ENCODE measurements at places on chromosomes 16 and 17.

DNA sequence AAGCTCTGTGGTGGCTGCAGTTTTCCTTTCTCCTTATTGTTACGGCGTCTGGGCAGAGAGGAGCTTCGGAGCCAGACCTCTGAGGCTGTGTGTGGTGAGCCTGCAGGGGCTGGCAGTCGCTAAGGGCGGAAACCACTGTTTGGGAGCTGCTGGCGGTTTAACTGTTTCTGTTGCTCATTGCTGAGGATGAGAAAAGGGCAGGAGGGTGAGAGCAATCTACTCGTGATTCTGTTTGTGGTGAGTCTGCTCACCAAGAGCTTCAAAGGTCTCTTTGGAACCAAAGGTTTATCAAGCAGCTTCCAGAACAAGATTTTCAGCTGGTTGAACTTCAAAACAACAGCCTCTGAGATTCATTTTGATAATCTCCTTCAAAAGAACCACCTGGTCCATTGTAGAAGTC is 143.9 kb downstream of the ANKFN1 start:
- no peak for DNase-seq

DNA sequence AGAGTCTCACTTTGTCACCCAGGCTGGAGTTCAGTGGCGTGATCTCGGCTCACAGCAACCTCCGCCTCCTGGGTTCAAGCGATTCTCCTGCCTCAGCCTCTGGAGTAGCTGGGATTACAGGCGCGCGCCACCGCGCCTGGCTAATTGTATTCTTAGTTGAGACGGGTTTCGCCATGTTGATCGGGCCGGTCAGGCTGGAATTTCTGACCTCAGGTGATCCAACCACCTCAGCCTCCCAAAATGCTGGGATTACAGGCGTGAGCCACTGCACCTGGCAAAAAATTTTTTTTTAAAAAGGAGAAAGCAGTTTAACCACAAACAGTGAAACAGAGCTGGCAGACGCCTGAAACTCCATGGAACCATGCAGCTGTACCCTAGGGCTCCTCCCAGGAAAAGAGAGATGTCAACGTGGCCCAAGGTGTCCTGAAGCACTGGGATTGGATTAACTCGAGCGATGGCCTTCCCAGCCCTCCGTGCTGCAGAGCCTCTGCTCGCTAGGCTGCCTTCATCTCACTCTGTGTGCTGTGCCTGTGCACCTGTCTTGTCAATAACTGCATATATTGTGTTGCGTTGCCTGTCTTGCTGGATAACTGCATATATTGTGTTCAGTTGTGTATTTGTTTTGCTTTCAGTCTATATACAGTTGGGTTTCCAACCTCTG is 29.6 kb upstream of the FOXK2 start:
- DNase-seq, result no peak

DNA sequence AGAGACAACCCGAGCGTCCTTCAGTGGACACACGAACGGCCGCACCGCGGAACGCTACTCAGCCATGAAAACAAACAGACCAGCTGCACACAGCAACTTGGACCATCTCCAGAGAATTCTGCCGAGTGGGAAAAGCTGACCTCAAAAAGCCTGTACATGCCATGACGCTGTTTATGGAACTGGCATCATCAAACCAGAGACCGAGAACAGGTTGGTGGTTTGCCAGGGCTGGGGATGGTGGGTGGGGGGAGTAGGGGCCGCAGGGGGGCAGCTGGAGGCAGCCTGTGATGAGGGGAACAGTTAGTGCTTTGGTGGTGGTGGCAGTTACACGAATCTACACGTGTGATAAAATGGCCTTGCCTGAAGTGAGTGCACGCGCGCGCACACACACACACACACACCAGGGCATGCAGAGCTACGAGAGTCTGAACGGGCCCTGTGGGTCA is 169.8 kb downstream of the LAT start:
- DNase-seq, result no peak

GRCh38 chr17:74343526-74344284 is 17.7 kb downstream of the KIF19 start:
- no peak for DNase-seq

Measured in non-pigmented ciliary epithelial cell (primary cell).